ENCODE measurements at places on chromosomes 11 and 22. TPM values are rescaled to one million over a fixed set of nuclear protein-coding genes. Genes with fewer than 3 reads are reported as not detected.
A peak's percentile ranks its signal among the peaks of the same experiment; 100 is the strongest.

DNA sequence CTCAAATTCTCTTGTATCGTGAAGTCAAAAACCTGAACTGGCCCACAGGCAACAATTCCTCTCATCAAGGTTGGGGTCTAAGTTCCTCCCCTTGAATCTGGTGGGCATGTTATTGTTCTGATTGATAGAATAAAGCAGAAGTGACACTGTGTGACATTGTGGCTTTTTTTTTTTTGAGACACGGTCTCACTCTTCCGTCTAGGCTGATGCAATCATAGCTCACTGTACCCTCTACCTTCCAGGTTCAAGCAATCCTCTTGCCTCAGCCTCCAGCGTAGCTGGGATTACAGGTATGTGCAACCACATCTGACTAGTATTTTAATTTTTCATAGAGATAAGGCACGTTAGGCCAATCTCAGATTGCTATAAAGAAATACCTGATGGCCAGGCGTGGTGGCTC, 8.9 kb upstream of the PELI3 start:
- no peak overlapping the region for H3K4me3 ChIP-seq
- no peak for DNase-seq
- H3K36me3 ChIP-seq, result no peaks in the 10 kb centered on the region
- H3K27me3 ChIP-seq, result peaks cover 4% of the 10 kb centered on the region

DNA sequence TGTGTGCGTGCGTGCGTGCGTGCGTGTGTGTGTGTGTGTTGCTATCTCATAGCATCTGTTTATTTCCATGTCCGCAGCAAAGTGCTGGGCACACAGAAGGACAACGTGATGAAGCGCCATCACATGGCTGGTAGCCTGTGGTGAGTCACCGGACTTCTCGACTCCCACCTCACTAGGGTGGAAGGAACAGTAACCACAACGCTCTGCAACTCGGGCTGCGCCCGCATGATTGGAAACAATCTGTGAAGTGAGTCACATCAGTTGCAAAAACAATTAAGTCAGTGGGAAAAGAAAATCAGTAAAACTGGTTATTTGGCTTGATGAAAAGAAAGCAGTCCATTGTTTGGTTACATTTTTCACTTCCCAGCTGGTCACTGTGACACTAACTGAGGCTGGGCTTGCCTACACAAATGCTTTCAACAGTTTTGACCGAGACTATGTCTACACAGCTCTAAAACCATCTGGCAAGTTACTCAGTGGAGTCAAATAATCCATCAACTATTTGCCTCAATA, 437.3 kb upstream of the CADM1 start:
- no peak for DNase-seq
- no peaks in the 10 kb centered on the region for H3K4me1 ChIP-seq
- H3K27ac ChIP-seq, result no peak overlapping the region
- peaks cover 26% of the 10 kb centered on the region for H3K27me3 ChIP-seq
- H3K4me3 ChIP-seq, result no peak overlapping the region

GRCh38 chr11:119316016-119316728, 758 bp downstream of the MCAM start:
- peak overlapping the region; percentile 34 for H3K27ac ChIP-seq
- H3K36me3 ChIP-seq, result no peaks in the 10 kb centered on the region
- peak overlapping the region; percentile 67 for H3K4me3 ChIP-seq
- peaks cover 42% of the 10 kb centered on the region for H3K27me3 ChIP-seq

DNA sequence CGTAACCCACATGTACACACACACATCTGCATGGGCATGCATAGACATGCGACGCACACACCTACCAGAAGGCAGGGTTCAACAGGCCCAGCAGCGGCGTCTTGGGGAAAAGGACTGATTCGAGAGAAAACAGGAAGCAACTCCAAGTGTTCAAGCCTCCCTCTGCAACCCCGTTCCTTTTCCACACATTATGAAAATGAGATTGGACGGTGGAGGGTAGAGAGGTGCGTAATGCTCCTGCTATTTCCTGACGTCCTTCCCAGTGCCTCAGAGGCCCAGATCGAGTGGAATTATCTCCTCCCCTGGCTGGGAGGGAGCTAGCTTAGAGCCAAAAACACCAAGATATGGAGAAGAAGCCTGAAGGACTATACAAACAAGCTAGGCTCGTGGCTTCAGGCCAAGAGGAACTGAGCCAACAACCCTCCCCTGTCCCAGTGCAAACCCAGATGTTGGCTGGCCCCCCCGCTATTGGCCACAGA, 289.2 kb downstream of the MN1 start:
- no peaks in the 10 kb centered on the region for H3K27me3 ChIP-seq
- no peak overlapping the region for H3K4me3 ChIP-seq

GRCh38 chr11:57905439-57905838, 118.2 kb upstream of the OR9Q1 start:
- H3K4me1 ChIP-seq, result peaks cover 16% of the 10 kb centered on the region
- no peak overlapping the region for H3K27ac ChIP-seq
- H3K36me3 ChIP-seq, result no peaks in the 10 kb centered on the region
- no peak overlapping the region for H3K4me3 ChIP-seq
- no peaks in the 10 kb centered on the region for H3K27me3 ChIP-seq
- DNase-seq, result no peak

DNA sequence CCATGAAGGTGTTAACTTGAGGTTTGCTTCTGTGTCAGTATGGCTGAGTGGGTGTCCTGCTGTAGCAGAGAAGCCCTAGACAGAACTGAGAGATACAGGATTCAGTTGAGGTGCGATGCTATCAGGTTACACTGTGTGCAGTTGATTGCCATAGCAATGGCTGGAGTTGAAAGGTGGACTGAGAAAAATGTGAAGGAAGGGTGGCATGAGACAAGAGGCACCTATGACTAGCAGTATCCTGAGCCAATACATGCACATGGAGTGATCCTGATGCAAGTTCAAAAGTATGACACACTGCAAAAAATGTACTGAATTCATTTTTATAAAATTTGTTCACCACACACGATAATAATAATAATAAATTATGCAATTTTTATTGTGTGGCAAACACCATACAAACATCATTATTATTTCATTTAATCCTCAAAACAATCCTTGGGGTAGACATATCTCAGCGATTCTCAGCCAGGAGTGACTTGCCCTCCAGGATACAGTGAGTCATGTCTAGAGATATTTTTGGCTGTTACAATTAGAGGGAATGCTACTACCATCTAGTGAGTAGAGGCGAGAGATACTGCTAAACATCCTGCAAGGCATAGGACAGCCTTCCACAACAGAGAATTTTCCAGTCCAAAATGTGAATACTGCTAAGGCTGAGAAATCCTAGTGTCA, 3.9 kb upstream of the PIWIL4 start:
- no peaks in the 10 kb centered on the region for H3K36me3 ChIP-seq
- no peaks in the 10 kb centered on the region for H3K27me3 ChIP-seq
- no peak for DNase-seq
- H3K4me1 ChIP-seq, result no peaks in the 10 kb centered on the region

DNA sequence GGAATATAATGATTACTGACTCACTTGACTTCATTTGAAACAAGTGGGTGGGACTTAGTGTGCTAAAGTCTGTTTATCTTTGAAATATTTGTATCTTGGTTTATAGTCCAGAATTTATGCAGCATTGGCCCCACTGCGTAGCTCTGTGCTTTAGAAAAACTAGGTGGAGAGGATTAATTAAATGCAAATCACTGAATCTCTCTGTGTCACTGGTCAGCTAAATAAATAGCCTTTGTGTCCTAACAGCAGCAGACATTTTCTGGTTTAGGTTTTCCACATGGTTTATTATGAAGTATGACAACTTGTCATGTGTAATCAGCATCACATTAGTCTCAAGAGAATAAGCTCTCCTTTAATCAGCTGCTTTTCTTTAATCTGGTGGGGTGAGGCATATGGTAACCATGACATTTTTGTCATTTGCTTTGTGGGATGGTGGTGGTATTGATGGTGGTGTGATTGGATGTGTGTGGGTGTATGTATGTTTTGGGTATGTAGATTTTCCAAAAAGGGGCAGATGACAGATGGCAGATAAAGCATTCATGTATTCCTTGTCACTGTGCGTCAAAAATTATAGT, 33.9 kb downstream of the BCL2L13 start:
- no peak overlapping the region for H3K4me3 ChIP-seq
- no peak for DNase-seq
- H3K36me3 ChIP-seq, result no peaks in the 10 kb centered on the region
- peak overlapping the region; percentile 18 for H3K27ac ChIP-seq
- no peaks in the 10 kb centered on the region for H3K27me3 ChIP-seq

GRCh38 chr22:19120829-19121630, 1.2 kb downstream of the DGCR2 start:
- peak overlapping the region; percentile 68 for H3K4me3 ChIP-seq
- H3K36me3 ChIP-seq, result no peaks in the 10 kb centered on the region
- no peaks in the 10 kb centered on the region for H3K27me3 ChIP-seq
- peak; percentile 76 for DNase-seq
- H3K4me1 ChIP-seq, result peaks cover 15% of the 10 kb centered on the region
- peak overlapping the region; percentile 95 for H3K27ac ChIP-seq

GRCh38 chr11:131195661-131196517, 174.5 kb upstream of the NTM start:
- peaks cover 3% of the 10 kb centered on the region for H3K4me1 ChIP-seq
- peak; percentile 51 for DNase-seq
- no peaks in the 10 kb centered on the region for H3K36me3 ChIP-seq
- no peak overlapping the region for H3K27ac ChIP-seq
- no peak overlapping the region for H3K4me3 ChIP-seq
- no peaks in the 10 kb centered on the region for H3K27me3 ChIP-seq

GRCh38 chr22:20857247-20857643, 1.4 kb downstream of the PI4KA start:
- DNase-seq, result no peak
- peak overlapping the region; percentile 65 for H3K4me3 ChIP-seq
- no peaks in the 10 kb centered on the region for H3K36me3 ChIP-seq
- no peaks in the 10 kb centered on the region for H3K27me3 ChIP-seq
- H3K27ac ChIP-seq, result peak overlapping the region; percentile 97

DNA sequence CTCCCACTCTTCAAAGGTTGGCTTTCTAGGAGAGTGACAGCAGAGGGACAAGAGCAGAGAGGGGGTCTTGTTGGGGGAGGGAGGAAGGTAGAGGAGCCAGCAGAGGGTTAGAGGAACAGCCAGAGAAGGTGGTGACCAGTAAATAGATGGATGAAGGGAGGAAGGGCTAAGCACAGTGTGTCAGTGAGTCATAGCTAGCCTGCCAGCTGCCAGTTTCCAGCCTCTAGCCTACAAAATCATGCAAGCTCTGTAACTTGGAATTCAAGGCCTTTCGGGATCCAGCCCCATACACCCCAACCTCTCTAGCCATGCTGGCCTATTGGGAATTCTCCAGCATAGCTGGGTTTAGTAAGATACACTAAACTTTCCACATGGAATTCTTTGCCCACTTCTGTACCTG, 147.4 kb upstream of the TEAD1 start:
- no peaks in the 10 kb centered on the region for H3K27me3 ChIP-seq
- no peak overlapping the region for H3K4me3 ChIP-seq
- no peaks in the 10 kb centered on the region for H3K36me3 ChIP-seq
- no peak for DNase-seq
- peaks cover 9% of the 10 kb centered on the region for H3K4me1 ChIP-seq

- no peak overlapping the region for H3K4me3 ChIP-seq
- H3K36me3 ChIP-seq, result no peaks in the 10 kb centered on the region
- DNase-seq, result no peak
- H3K4me1 ChIP-seq, result no peaks in the 10 kb centered on the region
- no peaks in the 10 kb centered on the region for H3K27me3 ChIP-seq
Measured at GRCh38 chr11:14242187-14242586, 116.8 kb downstream of the RRAS2 start.

- H3K4me3 ChIP-seq, result no peak overlapping the region
- H3K27ac ChIP-seq, result no peak overlapping the region
- no peaks in the 10 kb centered on the region for H3K36me3 ChIP-seq
- DNase-seq, result no peak
- no peaks in the 10 kb centered on the region for H3K27me3 ChIP-seq
Measured at GRCh38 chr11:102994105-102994504, 38.6 kb upstream of the MMP13 start.

DNA sequence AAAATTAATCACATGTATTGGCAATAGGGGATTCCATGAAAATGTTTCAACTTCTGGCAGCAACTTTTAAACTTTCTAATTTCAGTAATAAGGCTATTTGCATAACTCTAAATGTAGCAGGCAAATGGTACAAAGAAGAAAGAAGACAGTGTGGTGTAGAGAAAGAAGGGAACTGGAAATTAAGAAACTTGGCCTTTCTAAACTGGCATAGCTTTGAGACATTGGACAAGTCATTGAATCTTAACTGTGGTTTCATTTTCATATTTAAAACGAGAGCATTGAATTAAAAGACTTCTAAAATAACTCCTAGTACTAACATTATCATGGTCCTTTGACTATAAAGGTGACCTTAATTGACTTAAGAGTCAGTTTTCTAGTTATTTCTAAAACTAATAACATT, 125.0 kb downstream of the UVRAG start:
- H3K27me3 ChIP-seq, result no peaks in the 10 kb centered on the region
- no peak overlapping the region for H3K4me3 ChIP-seq
- H3K36me3 ChIP-seq, result no peaks in the 10 kb centered on the region
- DNase-seq, result no peak

- DNase-seq, result no peak
- H3K36me3 ChIP-seq, result no peaks in the 10 kb centered on the region
- H3K4me3 ChIP-seq, result no peak overlapping the region
- H3K27me3 ChIP-seq, result no peaks in the 10 kb centered on the region
Measured at GRCh38 chr11:73734993-73735392, 25.9 kb downstream of the RAB6A start.

GRCh38 chr11:22753416-22753815, 76.2 kb downstream of the SVIP start:
- no peak overlapping the region for H3K27ac ChIP-seq
- no peak overlapping the region for H3K4me3 ChIP-seq
- no peaks in the 10 kb centered on the region for H3K36me3 ChIP-seq

GRCh38 chr11:20544603-20545237, 54.7 kb upstream of the SLC6A5 start:
- no peak overlapping the region for H3K4me3 ChIP-seq
- no peaks in the 10 kb centered on the region for H3K36me3 ChIP-seq
- DNase-seq, result peak; percentile 21
- no peaks in the 10 kb centered on the region for H3K27me3 ChIP-seq
- H3K4me1 ChIP-seq, result no peaks in the 10 kb centered on the region
- H3K27ac ChIP-seq, result no peak overlapping the region

The OTOG gene
- 0.16 TPM for total RNA-seq

The TRPM5 gene
- 0.07 TPM for total RNA-seq

The NEFH gene
- total RNA-seq, result 0.08 TPM
